Left ventricle myocardium inferior (tissue), 1 donor: ENCODE measurements at places on chromosomes 16 and 17. TPM values are rescaled to one million over a fixed set of nuclear protein-coding genes. Genes with fewer than 3 reads are reported as not detected.

SLC12A3 gene
- not detected for total RNA-seq

SMURF2 gene
- total RNA-seq, result 11.5 TPM

TSR3 gene
- 54.9 TPM for total RNA-seq

CLEC19A gene
- not detected for total RNA-seq

PLCG2 gene
- 5.6 TPM for total RNA-seq

KRTAP2-1 gene
- total RNA-seq, result not detected

TAC4 gene
- total RNA-seq, result 0.44 TPM

CHST4 gene
- not detected for total RNA-seq

ATAD5 gene
- total RNA-seq, result 0.36 TPM

TP53TG3C gene
- 0.58 TPM for total RNA-seq

- peak; percentile 78 for DNase-seq
These were observed 1.2 kb downstream of the TMC6 start for GRCh38 chr17:78127239-78127887.

- peak; percentile 29 for DNase-seq
These were observed 9.8 kb downstream of the MYL4 start for GRCh38 chr17:47218896-47219430.

- no peak for DNase-seq
These were observed 220.1 kb downstream of the FOXL1 start for GRCh38 chr16:86798247-86799041.

GRCh38 chr16:525520-526180 lies 1.9 kb upstream of the CAPN15 start:
- DNase-seq, result no peak

- no peak for DNase-seq
These were observed 45.0 kb upstream of the NOL11 start for GRCh38 chr17:67672592-67673335.

- DNase-seq, result no peak
These were observed 15.7 kb upstream of the CCL1 start for GRCh38 chr17:34378664-34379101.

- no peak for DNase-seq
These were observed 932 bp downstream of the ZNF267 start for GRCh38 chr16:31874366-31875111.

DNA sequence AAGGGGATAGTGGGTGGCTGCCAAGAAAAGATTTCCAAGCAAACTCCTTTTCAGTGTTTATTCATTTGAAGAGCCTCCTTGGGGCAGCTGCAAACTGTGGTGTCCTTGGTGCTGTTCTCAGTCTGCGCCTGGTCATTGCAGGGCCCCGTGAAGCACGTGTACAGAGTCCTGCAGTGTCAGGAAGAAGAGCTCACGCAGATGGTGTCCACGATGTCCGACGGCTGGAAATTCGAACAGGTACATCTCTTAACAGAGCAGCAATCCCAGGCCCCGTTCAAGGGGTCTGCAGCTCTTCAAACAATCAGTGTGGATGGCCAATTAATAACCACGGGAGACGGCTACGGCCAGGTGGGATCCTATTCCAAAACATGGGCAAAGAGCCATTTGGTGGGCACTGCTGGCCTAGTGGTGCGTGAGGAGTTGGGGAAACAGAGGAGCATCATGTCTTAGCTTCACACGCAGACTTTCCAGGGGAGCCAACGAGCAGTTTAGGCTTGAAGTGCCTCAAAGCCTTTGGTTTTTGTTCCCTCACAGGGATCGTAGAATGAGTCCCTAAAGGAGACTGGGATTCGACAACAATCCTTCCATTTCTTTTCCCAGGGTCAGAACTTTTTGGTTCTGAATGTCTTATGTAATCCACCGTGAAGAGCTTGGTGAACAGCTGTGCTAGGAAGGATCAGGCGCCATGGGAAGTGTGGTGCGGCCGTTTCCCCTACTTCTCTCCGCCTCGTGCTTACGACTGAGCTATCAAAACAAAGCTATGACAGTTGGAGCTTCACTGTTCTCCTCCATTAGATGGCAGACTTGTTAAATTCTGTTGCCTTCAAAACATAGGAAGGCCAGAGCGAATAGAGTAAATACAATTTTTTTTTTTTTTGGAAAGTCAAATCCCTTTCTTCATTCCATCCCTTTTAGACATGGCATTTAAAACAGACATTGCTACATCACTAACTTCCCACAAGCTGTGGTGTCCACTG lies 12.6 kb downstream of the KCTD2 start:
- peak; percentile 36 for DNase-seq

DNA sequence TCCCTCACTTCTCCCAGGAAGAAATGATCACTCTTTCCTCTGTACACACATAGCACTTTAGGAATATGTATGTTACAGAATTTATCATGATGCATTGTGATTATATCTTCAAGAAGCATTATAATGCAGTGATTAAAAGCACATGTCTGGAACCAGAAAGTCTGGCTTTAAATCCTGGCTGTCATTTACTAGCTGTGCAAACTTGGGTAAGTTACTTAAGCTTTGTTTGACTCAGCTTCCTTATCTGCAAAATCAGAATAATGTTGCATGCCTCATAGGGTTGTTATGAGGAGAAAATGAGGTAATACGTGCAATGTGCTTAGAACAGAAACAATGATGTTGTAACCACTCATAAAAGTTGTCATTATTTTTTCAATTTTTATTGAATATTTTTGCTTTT lies 156.3 kb upstream of the ZKSCAN2 start:
- no peak for DNase-seq

DNA sequence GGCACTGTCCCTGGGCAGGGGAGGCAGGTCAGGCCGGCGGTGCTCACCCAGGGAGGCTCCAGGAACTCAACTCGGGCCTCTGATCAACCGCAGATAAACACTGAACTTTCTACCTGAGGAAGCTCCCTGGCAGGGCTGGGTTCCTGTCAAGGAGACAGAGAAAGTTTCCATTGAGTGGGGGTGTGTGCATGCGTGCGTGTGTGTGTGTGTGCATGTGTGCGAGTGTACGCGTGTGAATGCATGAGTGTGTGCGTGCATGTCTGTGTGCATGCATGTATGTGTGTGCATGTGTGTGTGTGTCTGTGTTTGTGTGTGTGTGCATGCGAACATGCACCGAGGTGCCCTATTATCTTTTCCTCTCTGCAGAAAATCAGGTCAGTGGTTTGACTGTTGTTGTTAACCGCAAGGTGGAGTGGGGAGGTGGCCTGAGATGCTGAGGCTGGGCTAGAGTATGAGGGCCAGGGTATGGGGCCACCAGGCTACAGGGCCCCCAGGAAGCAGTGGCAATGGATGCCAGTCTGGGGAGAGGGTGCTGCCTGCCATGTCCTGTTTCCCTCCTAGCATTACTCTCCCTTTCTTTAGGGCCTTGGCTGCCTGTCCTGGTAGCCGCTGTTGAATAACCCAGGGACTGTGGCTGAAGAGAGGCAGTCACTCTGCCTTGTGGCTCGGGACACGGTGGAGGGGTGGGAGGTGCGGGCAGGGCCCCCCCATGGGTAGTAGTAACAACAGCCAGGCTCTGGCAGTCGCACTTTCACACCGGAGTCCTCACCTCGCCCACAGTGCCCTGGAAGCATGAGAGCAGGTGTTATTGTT lies 24.0 kb downstream of the CCR7 start:
- DNase-seq, result no peak

- no peak for DNase-seq
These were observed 8.4 kb upstream of the ARHGAP17 start for GRCh38 chr16:25023556-25023955.

DNA sequence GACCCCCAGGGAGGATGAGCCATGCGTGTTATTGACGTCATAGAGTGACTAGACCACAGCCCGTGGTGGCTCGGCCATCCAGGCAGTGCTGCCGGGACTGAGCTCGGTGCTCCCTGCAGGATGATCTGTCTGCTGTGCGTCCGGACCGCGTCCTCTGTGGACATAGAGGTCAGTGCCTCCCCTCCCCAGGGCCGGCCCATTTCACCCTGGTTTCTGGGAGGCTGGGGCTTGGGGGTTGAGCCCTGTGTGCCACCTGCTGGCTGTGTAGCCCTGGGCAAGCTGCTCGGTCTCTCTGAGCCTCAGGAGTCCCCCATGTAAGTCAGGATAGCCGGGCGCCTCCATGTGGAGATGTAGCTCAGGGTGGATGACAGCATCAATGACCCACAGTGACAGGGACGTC lies 8.3 kb downstream of the TSC2 start:
- DNase-seq, result no peak

- no peak for DNase-seq
These were observed 10.0 kb downstream of the LITAFD start for GRCh38 chr16:8892101-8892575.

GRCh38 chr16:2231016-2231931 lies 5.0 kb upstream of the DNASE1L2 start:
- DNase-seq, result no peak

- DNase-seq, result peak; percentile 77
These were observed 16.8 kb downstream of the PDK2 start for GRCh38 chr17:50111673-50112655.

- no peak for DNase-seq
These were observed 26.2 kb upstream of the AXIN2 start for GRCh38 chr17:65587534-65588180.

GRCh38 chr16:74721716-74722115 lies 21.1 kb upstream of the MLKL start:
- no peak for DNase-seq

- DNase-seq, result no peak
These were observed 247.8 kb downstream of the XYLT1 start for GRCh38 chr16:17222871-17223401.

- no peak for DNase-seq
These were observed 725 bp upstream of the CACNA1H start for GRCh38 chr16:1152123-1152638.

- DNase-seq, result no peak
These were observed at the start of gene WSCD1 for GRCh38 chr17:6069539-6070429. Gene WSCD1, plus strand, starts transcription at chr17:6070379. Its CDS starts 10,280 bp downstream, at chr17:6080659.

DNA sequence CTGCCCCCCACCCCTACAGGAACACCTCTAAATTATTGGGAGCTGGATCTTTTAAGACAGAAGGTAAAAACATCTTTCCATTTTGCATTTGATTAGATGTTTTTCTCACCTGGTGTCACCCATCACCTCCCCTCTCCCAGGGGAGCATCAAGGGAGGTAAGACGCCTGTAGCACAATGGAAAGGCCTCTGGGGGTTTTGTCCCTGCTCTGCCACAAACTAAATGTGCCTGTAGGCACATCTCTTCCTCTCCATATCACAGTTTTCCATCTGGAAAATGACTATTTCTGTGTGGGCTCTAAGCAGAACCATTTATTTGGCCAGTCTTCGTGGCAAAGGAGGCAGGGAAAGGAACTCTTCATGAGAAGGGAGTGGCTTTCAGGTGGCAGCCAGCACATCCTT lies 76.6 kb downstream of the GNAO1 start:
- no peak for DNase-seq

DNA sequence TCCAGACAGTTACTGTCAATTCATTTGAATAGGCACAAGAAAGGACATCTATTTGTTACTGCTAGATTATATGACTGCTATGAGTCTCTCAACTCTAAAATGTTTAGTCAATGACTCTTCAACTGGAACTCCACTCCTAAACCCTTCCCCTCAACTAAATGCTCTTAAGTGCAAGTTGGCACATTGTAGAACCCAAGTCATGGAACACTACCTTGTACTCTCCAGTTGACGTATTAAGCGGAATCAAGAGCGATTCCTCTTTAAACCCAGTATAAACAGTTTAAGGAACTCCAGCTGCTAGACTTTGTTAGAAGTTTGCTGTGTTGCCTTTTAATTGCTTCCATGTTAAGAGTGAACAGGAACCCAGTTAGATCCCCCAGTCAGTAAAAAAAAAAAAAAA lies 44.6 kb downstream of the STH start:
- no peak for DNase-seq

- no peak for DNase-seq
These were observed 11.0 kb downstream of the RNF135 start for GRCh38 chr17:30981531-30982519.

DNA sequence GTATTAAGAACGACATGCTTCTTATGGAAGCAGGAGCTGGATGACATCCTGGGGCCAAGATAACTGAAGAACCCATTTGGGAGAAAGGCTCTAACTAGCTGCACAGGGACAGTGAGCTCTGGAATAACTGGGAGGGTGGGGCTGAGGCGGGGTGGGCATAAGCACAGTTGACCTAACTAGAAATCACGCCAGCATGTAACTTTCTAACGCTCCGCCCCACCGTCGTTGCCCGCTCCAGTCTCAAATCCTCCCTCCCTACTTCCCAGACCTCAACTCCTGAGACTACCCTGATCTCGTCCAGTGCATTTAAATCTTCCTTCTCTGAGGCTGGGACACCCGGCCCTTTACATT lies 436 bp downstream of the PHB1 start:
- no peak for DNase-seq

DNA sequence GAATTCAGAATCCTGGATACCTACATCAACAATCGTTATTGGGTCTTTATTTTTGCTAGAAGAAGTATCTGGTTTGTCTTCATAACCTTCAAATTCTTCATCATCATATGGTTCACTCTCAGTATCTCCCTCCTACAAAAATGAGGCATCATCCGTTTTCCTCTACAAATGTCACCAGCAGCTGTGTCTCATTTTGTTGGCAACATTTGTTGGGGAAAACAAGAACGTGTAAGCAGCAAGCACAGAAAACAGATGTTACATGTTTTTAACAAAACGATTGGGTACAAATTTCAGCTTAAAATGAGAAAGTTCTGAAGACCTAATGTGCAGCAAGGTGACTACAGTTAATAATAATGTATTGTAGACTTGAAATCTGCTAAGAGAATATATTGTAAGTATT lies 8.7 kb downstream of the CCDC47 start:
- DNase-seq, result no peak

DNA sequence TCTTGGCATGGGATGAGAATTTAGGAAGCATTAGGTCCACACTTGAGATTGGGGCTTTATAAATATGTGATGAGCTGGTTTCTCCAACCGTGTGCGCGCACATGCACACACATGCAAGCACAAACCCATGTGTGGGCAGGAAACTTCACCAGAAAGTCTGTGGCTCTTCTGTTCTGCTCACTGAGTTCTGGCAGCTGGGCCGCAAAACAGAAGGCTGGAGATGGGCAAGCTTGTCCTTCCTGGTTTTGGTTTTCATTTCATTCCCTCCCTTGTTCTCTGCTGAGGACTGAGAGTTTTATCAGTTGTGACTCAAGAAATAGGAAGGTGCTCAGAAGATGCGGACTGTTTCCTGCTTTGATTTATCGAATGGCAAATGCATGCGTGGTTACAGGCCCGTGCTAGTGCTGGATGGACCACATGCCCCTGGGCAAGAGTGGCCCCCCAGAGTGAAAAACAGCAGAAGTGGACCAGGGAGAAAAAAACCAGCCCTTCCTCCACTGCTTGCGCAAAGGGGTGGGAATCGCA lies 14.1 kb downstream of the MAP3K14 start:
- peak; percentile 44 for DNase-seq

DNA sequence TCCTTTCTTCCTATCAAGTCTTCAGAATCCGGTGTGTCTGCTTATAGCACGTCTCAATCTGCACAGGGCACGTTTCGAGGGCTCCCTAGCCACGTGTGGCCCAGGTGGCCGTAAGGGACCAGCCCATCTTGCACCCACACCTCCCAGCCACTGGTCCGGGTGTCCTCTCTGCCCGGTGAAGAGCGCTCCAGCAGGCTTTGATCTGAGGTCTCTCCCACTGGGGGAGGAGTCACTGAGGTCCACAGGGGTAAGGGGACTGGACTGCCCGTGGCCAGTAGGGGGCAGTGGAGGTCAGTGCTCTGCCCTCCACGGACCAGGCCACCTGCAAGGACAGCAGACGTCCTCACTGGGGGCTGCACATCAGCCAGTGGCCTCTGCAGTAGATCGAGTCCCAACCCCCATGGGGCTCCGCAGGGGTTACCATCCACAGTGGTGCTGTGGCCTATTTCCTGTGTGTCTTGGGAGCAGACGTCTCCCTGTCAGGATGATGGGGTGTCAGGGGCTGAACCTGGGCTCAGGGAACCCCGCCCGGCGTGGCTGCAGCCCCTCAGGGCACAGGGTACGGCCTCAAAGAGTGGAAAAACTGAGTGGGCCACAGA lies 204.1 kb upstream of the CIBAR2 start:
- DNase-seq, result peak; percentile 48
